Activated CD4-positive, CD25-positive, alpha-beta regulatory T cell (primary cell): ENCODE measurements at places on chromosomes 6 and 20.
A peak's percentile ranks its signal among the peaks of the same experiment; 100 is the strongest.

GRCh38 chr6:70380252-70380651 lies 33.1 kb upstream of the FAM135A start:
- no peak for DNase-seq

DNA sequence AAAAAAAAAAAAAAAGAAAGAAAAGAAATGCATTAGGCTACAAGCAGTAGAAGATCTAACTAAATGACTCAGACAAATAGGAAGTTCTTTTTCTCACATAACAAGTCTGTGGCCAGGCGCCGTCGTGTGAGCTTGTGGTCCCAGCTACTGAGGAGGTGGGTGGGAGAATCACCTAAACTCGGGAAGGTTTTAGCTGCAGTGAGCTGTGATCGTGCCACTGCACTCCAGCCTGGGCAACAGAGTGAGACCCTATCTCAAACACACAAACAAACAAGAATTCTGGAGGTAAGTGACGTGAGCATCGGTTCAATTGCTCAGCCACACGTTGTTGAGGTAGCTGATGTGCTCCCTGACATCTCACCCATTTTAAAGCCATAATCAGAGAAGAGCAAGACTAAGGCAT lies 37.9 kb upstream of the SLC23A2 start:
- no peak for DNase-seq

- DNase-seq = no peak
These were observed 149.2 kb downstream of the PCSK2 start for GRCh38 chr20:17376031-17376430.

DNA sequence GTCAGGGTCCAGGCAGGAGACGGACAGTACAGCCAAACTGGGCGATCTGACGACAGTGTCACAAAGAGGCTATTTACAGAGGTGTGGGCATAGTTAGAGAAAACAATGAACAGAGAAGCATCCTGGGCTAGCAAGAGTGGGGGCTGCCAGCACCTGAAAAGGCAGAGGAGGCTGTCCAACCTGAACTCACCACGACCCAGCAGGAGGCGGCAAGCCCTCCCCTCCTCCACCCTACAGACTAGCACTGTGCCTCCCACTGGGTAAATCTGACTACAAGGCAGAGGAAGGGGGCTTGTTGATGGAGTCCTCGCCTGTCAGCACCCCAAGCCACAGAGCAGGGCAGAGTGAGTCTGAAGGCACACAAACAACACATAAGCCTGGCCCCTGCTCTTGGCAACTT lies 52.8 kb upstream of the CDYL start:
- no peak for DNase-seq

DNA sequence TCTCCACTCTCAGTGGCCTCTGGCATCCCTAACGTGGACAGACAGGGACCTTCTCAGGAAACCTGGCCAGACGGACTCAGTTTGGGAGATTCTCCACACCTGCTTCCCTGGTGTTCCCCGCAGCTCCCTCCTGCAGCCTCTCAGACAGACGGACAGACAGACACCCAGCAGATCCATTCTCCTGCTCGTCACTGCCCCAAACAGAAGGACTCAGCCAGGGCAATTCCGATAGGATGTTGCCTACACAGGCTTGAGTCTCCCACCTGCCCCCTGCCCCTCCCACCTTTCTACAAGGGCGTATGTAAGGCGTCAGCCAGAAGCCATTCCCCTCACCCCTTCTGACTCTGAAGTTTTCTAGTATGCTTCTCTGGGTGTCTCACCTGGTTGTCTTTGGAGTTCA lies 428 bp downstream of the CCM2L start:
- DNase-seq = no peak

DNA sequence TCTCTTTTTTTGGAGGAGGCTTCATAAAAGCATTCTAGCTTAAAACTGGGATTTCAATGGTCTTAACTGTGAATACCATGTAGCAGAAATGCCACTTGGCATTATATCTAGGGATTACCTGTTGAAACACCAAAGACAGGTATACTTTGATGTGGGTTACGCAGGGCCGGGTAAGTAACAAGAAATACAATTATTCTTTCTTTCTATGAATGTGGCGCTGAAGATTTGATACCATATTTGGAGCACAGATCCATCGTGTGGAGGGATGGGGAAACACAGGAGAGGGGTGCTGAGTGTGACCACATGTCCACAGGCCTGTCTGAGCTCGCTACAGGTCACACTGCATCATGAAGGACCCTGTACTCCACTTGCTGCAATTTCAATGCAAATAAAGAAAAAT lies 257.8 kb downstream of the GMPR start:
- no peak for DNase-seq

DNA sequence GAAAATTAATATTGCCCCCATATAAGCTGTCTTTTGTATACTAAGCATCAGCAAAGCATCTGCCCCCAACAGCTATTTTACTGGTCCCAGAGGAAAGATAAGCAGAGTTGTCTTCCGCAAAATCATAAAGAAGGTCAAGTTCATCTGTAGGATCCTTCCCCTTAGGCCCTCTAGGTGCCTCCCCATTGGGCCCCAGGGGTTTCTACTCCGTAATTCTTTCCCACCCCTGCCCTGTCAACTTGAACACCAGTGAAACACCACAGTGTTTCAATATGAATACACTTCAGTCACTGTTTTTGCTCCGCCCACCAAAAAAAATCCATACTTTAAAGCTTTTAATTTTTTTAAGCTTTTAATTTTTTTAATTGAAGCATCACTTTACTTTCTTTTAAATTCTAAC lies 159.2 kb downstream of the ATXN1 start:
- no peak for DNase-seq

- no peak for DNase-seq
These were observed 10.6 kb downstream of the COL9A3 start for GRCh38 chr20:62827311-62828038.

DNA sequence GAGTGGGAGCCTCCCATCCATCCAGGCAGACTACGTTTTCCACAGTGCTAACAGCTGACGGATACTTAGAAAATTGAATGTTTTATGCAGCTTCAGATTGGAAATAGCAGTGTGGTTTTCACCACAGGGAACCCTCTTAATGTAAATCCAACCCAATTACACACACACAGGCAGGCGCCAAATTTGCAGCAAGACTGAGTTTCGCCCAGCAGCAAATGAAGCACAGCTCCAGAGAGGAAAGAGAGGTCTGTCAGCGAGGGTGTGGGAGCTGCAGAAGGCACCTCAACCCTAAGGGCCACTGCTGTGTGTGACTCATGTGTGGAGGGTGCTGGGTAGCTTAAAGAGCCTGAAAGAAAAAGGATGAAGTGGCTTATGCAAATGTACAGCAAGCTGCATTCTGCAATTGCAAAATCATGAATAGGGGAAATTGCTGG lies 365.7 kb downstream of the MAFB start:
- no peak for DNase-seq

DNA sequence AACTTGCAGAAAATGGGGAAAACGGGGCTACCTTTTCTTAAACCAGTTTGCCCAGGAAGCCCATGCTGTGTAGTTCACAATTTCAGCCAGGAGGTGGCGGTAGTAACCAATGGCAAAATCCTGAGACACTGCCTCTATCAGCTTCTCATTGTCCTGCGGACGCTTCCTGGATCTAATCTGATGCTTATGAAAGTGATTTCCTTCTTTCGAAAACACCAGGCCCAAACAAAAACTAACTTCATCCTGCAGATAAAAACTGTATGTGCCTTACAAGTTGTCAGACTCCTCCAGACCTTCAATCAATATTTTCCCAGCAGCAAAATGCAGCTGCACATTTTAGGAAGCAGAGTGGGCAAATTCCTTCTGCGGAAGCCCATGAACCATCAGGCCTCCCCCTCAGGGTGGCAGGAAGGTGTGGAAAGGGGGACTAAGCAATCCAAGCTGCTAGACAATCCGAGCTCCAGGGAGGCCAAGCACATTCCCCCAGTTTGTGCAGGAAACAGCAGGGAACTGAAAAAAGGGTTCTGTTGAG lies 88.5 kb downstream of the LY86 start:
- peak; percentile 42 for DNase-seq

- DNase-seq = no peak
These were observed 117.2 kb downstream of the SYCP2 start for GRCh38 chr20:59816146-59816738.
